ENCODE measurements at places on chromosomes 13 and 19.
A peak's percentile ranks its signal among the peaks of the same experiment; 100 is the strongest.

- no peak for DNase-seq
Measured at GRCh38 chr19:58397533-58398037, 2.1 kb downstream of the RNF225 start.

GRCh38 chr19:861756-862580 is 2.5 kb downstream of the CFD start:
- no peak for DNase-seq

- DNase-seq = no peak
Measured at GRCh38 chr19:3536429-3537100, 2.4 kb upstream of the TEKTIP1 start.

DNA sequence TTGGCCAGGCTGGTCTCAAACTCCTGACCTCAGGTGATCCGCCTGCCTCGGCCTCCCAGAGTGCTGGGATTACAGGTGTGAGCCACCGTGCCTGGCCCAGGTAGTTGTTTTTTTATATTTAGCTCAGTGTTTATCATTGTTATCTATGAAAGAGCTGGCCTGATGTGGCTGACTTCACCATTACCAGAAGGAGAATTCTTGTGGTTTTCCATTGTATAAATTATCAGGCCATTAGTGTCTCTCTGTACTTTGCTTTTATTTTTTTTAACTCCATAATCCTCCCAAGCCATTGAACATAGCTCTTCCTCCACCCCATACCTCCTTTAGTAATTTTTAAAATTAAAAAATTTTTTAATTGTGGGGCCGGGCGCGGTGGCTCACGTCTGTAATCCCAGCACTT is 24.2 kb downstream of the CERS4 start:
- DNase-seq = no peak

DNA sequence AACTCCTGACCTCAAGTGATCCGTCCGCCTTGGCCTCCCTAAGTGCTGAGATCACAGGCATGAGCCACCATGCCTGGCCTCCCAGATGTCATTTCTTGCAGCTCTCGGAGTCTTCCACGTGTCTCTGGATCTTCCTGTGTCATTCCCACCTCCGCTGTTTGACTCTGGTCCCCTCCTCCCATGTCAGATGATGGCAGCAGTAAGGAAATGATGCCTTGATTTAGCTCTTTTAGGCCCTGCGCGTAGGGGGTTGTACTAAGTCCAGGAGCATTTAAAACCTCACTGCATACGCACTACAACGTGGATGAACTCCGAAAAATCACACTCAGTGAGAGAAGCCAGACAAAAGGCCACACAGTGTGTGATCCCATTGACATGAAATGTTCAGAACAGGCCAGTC is 113.1 kb downstream of the GNG7 start:
- no peak for DNase-seq

DNA sequence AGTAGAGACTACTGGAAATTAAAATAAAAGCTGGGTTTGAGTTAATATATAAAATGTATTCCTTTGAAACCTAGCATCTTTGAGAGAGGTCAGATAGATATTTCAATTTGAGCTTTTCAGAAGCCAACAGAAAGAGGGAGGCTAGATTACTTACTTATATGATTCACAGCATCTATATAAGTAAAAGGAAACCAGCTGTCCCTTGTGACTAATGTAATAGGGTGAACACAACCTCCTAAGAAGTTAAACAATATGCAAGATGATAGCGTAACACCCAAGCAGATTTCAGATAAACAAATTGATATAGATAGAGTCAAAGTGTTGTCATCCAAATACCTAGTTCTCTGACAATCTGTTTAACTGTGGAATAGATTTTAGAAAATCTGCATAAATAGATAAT is 393.5 kb upstream of the GPC6 start:
- no peak for DNase-seq

- no peak for DNase-seq
Measured at GRCh38 chr13:91126806-91127205, 220.7 kb upstream of the MIR17HG start.

- DNase-seq = no peak
Measured at GRCh38 chr19:1244693-1245451, 3.3 kb downstream of the ATP5F1D start.

GRCh38 chr19:47603706-47604565 is 5.0 kb upstream of the BICRA start:
- no peak for DNase-seq

DNA sequence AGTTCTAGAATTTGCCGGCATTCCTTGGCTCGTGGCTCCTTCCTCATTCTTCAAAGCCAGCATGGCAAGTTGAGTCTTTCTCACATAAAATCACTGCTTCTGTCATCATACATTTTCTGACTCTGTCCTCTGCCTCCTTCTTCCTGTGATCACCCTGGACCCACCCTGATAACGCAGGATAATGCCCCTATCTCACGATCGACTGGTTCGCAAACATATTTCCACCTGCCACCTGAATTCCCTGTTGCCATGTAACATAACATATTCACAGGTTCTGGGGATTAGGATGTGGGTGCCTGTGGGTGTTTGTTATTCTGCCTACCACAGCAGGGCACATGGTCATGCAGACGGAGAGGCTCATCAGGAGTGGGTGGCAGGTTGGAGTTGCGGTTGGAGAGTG is 177.7 kb downstream of the NHLRC3 start:
- DNase-seq = no peak

GRCh38 chr13:95418946-95419345 is 117.7 kb upstream of the ABCC4 start:
- DNase-seq = no peak

- DNase-seq = no peak
Measured at GRCh38 chr13:30303269-30303668, 4.1 kb downstream of the KATNAL1 start.

DNA sequence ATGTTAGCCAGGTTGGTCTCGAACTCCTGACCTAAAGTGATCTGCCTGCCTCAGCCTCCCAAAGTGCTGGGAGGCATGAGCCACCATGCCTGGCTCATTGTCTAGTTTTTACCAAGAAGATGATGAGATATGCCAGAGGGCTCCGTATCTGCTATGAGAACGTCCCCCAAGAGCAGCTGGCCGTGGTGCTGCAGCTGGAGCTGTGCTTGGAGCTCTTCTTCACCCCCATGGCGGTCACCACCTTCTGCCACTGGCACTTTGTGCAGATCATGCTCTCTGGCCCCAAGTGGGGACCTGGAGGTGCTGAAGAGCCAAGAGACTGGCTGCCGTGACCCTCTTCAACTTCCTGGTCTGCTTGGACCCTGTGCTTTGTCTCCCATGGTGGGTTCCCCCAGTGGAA is 36.8 kb downstream of the GPR42 start:
- DNase-seq = no peak

- peak; percentile 11 for DNase-seq
Measured at GRCh38 chr19:2813235-2814160, 6.2 kb upstream of the ZNF554 start.

DNA sequence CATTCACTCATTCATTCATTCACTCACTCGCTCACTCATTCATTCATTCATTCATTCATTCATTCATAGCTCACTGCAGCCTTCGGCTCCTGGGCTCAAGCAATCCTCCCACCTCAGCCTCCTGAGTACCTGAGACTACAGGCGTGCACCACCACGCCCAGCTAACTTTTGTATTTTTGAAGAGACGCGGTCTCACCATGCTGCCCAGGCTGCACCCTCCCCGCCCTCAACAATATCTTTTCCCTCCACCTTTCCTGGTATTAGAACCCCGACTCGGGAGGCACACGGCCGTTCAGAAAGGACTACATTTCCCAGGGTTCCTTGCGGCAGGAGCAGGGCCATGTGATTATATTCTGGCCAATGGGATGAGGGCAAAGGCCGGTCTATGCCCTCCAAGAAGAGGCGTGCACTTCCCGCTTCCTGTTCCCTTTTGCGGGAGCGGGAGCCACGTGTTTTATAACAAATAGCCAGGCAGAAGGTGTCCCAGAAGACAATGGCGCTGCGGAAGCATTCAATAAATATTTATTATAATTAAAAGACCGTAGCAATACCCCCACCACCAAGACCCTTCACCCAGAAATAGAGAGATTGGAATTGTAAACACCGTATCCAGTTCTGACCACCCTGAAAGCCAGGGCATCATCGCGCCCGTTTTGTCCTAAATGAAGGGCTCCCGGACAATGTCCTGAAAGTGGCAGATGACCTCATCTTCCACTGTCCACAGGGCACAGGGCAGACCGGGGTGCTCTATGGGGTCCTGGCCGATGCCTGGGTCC is 15.9 kb downstream of the TICAM1 start:
- peak; percentile 93 for DNase-seq

DNA sequence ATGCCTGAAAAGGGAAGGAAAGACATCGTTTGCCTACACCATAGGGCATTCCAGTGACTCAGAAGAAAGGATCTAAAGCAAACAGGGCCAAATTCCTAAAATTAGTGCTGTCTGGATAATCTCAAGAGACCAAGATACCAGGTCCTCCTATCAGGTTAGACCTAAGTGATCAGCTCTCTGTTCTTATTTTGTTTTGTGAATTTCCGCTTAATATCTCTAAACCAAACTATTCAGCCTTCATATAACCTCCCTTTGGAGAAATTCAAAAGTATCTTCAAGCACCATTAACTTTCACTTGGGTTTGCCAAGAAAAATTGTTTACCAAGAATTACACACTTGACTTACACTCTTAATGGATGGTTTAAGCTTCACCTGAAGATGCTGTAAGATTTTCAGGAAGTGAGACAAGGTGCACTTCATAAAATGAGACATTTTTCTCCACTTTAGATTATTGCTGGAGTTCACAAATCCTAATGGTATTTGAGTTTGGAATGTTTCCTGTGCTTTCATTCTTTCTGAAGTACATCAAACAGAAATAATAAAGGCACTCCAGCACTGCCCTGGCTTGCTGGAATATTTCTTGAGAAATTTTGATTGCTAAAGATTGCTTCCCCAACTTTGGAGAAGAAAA is 376.1 kb downstream of the LMO7 start:
- DNase-seq = peak; percentile 57

DNA sequence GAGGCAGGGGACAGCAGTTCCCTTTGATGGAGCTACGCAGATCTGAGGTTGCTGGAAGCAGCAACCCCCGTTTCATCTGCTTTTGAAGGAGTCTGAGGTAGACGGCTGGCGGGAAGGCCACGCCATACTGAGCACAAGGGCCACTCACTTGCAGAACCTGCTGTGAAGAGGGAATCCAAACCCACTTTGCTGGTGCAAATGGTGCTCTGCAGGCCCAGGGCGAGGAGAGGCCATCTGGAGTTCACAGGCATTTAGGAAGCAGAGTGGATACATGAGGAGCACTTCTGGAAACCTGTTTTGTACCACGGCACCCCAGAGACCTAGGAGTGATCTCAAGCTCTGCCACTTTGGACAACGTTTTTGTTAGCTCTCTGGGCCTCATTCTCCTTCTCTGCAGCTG is 227.8 kb downstream of the UQCRFS1 start:
- no peak for DNase-seq

DNA sequence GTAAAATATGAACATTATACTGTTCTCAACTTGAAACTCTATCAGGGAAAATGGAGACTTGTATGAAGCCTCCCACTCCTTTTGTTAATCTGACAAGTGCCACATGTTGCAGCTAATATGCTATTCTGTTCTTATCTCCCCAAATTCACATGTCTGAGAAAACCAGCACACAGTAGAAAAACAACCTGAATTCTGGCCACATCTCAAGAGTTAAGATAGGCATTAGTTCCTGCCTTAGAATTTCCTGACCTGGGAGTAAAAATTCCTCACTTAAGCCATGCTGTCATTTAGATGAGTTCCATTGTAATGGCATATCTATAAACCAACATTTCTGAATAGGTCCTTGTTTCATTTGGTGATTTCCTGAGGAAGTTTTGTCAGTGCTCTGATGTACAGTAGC is 1098.5 kb downstream of the EFNB2 start:
- DNase-seq = peak; percentile 18

GRCh38 chr19:1773184-1773583 is 19.9 kb downstream of the ONECUT3 start:
- peak; percentile 52 for DNase-seq

GRCh38 chr19:31214086-31214485 is 135.2 kb downstream of the TSHZ3 start:
- DNase-seq = peak; percentile 80

DNA sequence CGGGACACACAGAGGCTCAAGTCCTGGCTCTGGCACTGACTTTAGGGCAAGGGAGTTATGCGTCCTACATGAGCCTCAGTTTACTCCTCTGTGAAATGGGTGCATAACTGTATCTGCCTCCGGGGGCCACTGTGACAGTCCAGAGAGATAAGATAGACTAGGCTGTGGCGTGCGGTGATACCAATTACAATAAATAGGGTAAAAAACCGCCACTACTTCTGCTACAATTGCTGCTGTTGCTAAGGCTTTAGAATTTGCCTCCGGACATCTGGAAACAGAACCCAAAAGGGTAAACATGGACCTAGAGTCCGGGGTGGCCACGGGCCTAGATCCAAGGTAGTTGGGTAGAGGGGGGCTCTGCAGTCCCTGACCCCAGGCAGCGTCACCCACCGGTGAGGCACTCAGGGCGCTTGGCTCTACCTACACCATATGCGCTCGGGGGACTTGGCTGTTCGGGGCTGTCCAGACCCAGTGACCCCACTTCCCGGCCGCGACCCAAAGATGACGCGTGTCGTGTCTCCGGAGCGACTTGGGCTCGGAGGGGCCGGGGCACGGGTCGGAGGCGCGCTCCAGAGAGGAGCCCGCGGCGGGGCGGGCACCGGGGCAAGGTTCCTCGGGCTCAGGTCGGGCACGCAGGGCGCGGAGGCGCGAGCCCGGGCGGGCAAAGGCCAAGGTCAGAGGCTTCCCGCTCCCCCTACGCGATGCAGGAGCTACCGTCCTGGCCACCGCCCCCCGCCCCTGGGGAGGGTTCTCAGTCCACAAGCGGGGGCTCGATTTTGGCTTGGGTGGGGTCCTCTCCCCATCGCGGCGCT is 1.1 kb downstream of the INSR start:
- DNase-seq = peak; percentile 8

GRCh38 chr19:52138278-52138982 is 1.3 kb downstream of the ZNF616 start:
- DNase-seq = peak; percentile 37

GRCh38 chr19:5324947-5325346 is 15.7 kb downstream of the PTPRS start:
- DNase-seq = no peak

- DNase-seq = no peak
Measured at GRCh38 chr19:4971424-4971793, 2.5 kb downstream of the KDM4B start.

DNA sequence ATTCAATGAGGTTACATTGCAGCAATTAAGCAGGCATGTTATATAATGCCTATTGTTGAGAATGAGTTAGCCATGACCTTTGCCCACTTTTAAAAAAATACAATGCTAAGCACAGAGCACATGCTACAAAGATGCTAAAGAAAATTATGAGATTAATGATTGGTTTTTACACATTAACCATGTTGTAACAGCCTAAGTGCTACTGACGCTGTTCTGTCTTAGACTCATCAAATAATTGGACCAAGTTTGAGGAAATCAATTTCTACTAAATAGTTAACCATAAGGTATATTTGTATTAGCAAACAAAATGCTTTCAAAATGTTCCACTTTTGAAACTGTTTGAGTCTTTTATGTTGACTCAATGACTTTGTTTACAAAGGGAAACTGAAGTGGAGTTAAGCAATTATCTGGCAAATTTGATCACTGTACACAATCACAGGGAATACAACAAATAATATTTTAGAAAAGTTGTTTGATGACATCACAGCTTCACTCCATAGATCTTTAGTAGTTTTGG is 14.3 kb downstream of the MIR17HG start:
- DNase-seq = no peak
